ENCODE measurements at places on chromosomes 6 and 20. TPM values are rescaled to one million over a fixed set of nuclear protein-coding genes. Genes with fewer than 3 reads are reported as not detected.

Gene TXLNB
- total RNA-seq = not detected

Gene HLA-DRA
- total RNA-seq = not detected

Gene ATP6V1G2
- total RNA-seq = 3.1 TPM

Gene CST11
- total RNA-seq = not detected

GRCh38 chr6:124993327-124993726, 31.1 kb downstream of the RNF217 start:
- no peak for DNase-seq

DNA sequence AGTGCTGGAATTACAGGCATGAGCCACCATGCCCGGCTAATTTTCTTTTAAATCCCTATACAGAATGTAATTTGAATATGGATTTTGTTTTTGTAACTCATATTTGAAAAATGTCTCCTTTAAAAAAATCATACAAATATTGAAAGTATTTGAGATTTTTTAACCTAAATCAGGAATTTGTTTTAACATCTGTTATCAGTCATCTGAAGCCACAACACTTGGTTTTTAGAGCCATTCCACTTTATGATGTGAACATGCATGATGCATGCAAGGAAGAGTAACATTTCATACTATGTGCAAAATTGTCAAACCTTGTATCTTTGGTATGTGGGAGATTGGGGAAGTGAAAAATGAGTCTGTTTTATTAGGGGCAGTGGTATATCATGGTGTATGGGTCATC, 124.5 kb upstream of the AHI1 start:
- no peak for DNase-seq

- DNase-seq = no peak
Measured at GRCh38 chr6:88709819-88710246, 253.6 kb downstream of the RNGTT start.

DNA sequence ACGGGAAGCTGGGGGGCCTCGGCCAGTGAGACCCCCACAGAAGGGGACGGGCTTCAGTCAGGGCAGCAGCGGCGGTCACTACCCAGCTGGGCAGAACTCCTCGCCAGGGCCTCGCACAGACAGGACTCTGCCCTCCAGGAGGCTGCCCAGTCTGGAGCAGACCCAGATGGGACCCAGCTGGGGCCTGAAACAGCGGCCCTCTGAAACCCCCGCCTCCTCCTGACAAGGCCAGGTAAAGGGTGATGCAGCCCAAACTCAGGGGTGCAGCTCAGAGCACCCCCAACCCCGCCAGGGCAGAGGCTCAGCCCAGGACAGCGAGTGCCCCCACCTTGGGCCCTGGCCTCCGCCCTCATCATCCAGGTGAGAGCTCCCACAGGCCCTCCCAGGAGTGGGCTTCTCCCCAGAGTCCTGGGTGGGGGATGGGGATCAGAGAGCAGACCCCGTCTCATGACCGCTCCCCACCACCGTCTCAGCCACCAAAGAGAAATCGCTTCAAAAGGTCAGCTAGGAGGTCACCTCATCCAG, 2.2 kb downstream of the EEF1A2 start:
- DNase-seq = no peak

DNA sequence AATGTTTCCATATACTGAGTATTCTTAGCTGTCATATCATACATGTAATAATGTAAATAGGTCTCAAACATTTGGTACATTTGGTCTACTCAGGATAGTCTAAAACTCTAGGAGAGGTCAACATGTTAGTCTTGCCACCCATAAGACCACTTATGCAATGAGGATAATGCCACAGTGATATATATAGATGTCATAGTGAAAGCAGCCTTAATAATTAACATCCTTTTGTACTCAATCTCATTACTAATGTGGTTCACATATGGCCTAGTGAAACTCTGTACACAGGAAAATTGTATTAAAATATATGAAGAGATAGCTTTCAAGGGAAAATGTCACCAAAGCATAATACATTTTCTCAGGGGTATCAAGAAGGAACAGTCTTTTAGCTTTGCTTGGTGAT, 577.9 kb downstream of the TFAP2B start:
- no peak for DNase-seq

DNA sequence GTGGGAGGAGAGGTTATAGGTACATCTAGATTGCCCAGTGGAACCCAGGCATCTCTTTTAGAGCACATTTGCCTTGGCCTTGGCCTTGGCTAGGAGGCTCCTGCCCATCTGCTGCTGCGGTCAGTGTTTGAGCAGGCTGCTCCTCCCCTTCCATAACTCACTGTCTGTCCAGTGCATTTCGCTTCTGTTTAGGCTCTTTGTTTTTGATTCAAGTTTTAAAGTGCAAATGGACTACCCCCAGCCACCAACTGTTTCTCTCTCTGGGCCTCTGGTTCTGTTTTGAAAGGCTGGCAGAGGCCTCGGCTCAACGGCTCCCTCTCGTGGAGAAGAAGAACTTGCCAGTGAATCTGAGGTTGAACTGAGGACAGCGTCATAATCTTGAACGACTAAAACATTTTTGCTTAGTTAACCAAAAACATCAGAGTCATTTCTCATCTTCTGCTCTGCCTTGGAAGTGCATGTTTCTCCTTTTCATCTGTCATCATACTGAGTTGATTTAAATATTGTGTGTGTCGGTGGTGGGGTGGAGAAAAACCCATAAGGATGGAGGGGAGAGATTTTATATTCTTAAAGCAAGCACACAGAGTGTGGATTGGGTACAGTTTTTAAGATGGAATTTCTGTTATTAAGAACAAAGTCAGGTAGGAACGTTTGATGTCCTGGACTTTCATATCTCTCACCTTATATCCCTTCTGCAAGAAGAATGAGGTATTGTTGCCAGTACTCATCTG, 171.4 kb downstream of the DTNBP1 start:
- DNase-seq = peak; percentile 82
